ENCODE measurements at places on chromosomes 6 and 20.

- DNase-seq = peak; percentile 63
Measured at GRCh38 chr6:43247114-43247999, 4.1 kb downstream of the TTBK1 start.

GRCh38 chr6:73085443-73085871 lies 139.8 kb downstream of the KHDC1L start:
- no peak for DNase-seq

DNA sequence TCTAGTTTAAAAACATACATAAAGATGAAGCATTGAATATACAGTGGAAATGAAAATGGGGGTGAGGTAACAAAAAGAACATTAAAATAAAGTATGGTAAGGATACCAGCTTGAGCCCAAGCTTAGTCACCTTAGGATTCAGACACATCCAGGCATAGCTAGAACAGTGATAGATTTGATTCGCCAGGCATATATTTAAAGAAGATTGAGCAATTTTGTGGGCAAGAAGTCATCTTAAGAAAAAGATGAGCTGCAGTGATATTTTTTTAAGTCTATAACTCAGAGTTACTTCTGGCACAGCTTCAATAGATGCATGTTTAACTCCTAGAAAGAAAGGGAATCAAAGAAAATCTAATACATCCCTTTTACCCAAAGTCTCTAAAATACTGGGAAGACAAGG lies 97.9 kb downstream of the BMP5 start:
- DNase-seq = no peak

DNA sequence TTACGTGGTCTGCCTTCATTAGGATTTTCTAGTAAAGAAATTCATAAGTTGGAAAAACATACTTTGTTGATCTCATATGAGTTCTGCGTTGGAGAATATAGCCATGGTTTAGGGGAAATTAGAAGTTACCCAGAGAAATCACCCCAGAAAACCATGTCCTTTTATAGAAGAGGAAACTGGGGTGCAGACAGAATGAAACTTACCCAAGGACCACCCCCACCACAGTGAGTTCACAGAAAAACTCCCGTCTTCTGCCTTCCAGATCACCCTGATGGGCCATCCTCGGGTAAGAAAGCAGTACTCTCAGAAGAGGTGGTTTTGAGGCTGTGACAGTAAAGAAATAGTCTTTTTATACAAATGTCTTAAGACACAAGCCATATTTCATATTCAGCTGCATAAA lies 25.1 kb upstream of the MAFB start:
- no peak for DNase-seq

GRCh38 chr6:26251354-26252076 lies 113.5 kb upstream of the BTN3A2 start:
- DNase-seq = no peak

DNA sequence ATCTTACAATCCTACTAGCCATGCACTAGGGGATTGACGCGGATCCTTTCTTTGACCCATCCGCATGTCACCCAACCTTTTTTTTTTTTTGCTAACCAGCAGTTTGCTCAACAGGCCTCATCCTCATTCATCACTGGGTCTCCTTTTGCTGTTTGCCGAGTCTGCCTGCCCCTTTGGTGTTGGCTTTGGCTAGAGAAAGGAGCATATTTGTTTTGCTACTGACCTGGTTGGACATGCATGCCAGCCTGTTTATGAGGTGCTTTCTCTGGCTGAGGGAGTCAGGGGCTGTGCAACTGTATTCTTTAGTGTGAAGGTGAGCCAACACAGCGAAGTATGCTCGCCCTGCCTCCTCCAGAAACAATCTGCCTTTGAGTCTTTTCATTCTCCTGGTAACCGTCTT lies 40.2 kb downstream of the E2F3 start:
- DNase-seq = no peak

GRCh38 chr20:57658447-57658832 lies 38.2 kb upstream of the ZBP1 start:
- no peak for DNase-seq

DNA sequence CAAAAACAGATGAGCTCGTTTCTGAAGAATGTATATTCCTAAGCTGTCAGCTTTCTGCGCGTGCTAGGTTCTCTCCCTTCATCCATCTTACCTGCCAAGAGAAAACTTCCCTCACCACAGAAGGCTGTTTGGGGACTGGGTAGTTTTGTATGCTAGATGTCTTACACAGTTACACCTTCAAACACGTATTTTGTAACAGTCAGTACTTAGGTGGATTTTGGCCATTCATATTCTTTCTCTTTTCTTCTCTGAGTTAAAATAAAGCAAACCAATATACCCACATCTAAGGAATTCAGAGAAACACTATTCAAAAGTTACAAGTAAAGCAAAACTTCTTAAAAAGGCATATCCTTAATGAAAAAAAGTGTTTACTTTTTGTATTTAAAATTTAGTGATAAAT lies 35.6 kb upstream of the PRDM1 start:
- DNase-seq = no peak

GRCh38 chr6:23647045-23647444 lies 479.0 kb upstream of the NRSN1 start:
- no peak for DNase-seq

DNA sequence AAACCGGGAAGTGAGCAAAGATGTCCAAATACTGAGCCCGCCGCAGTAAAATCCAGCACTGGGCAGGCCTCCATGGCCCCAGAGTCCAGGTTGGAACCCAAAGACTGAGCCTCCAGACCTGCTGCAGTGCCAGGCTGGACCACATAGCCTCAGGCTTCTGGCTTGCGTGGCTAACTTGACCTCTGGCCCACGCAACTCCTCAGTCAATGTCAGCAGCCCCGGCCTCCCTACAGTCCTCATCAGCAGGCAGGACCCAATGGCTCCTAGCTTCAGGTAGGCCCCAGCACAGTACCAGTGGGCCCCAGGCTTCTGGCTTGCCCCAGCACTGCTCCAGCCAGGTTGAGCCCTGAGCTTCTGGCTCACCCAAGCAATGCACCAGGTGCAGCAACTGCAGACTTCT lies 245.1 kb upstream of the AFDN start:
- DNase-seq = no peak

DNA sequence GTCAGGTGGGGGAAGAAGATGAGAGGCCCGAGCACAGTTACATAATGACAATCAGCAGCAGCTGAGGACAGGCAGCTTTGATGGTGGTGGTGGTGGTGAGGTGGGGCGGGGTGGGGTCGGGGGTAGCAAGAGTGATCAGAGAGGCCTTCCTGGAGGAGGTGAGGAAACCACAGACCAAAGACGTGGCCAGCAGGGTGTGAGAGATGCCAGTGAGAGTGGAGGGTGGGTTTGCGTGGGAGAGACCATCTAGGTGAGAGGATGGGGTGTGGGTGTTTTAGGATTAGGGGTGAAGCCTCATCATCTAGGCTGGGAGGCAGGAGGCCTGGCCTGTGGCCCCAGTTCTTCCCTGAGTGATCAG lies 76.0 kb upstream of the TOX2 start:
- DNase-seq = no peak

- no peak for DNase-seq
Measured at GRCh38 chr6:34223381-34223955, 13.2 kb upstream of the HMGA1 start.

DNA sequence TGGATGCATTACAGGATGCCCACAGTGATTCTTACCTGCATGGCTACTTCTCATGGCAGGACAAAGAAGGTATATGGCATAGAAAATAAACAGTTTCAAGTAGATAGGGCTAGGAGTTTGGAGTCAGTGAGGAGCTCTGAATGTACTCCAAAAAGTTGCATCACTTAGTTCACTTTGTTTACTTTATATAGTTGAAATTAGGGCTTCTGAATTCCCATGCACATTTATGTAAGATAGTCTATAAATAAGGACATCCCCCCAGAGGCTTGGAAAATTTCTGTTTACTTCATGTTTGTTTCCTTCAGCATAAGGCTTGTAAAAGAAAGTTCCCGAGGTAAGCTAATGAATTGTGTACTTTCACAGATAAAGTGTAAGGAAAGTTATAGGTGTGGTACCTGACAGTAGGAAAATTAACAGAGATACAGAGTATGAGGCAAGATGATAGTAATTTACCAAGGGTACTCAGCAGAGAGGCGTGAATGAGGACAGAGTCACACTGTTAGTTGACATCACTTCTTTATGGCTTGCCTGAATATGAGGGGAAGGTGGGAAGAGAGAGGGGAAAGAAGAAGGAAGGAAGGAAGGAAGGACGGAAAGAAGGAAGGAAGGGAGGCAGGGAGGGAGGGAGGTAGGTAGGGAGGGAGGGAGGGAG lies 51.1 kb downstream of the ADTRP start:
- no peak for DNase-seq

- no peak for DNase-seq
Measured at GRCh38 chr6:13233106-13233505, 95.2 kb downstream of the TBC1D7 start.

- DNase-seq = no peak
Measured at GRCh38 chr20:63488315-63489251, 10.3 kb downstream of the EEF1A2 start.

- no peak for DNase-seq
Measured at GRCh38 chr6:157571269-157571668, 190.3 kb downstream of the ZDHHC14 start.

DNA sequence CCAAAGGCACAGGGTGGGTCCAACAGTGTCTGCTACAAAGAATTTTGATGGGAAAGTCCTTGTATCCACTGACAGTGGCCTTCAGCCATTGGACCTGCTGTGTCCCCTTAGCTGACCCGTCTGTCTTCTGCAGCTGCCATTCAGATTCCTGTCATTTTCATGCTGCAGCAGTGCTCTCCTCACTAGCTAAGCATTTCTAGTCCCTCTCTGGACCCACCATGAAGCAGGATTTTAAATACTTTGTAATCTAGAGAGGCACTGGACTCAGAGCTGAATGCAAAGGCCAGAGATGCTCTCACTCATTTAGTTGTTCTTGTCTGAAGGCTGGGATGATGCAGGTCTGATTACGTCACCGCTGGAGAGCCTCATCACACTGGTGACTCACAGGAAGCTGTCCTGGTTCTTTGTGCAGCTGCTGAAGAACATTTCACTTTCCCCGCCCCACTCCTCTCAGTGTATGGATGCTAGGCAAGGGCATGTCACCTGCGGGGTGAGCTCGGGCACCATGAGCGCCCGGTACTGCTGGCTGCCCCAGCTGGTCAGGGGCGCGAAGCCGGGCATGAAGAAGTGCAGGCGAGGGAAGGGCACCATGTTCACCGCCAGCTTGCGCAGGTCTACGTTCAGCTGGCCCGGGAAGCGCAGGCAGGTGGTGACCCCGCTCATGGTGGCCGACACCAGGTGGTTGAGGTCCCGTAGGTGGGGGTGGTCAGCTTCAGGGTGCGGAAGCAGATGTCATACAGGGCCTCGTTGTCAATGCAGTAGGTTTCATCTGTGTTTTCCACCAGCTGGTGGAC lies 19.4 kb upstream of the TUBB2A start:
- DNase-seq = no peak

GRCh38 chr6:47235964-47236760 lies 73.5 kb downstream of the TNFRSF21 start:
- no peak for DNase-seq

DNA sequence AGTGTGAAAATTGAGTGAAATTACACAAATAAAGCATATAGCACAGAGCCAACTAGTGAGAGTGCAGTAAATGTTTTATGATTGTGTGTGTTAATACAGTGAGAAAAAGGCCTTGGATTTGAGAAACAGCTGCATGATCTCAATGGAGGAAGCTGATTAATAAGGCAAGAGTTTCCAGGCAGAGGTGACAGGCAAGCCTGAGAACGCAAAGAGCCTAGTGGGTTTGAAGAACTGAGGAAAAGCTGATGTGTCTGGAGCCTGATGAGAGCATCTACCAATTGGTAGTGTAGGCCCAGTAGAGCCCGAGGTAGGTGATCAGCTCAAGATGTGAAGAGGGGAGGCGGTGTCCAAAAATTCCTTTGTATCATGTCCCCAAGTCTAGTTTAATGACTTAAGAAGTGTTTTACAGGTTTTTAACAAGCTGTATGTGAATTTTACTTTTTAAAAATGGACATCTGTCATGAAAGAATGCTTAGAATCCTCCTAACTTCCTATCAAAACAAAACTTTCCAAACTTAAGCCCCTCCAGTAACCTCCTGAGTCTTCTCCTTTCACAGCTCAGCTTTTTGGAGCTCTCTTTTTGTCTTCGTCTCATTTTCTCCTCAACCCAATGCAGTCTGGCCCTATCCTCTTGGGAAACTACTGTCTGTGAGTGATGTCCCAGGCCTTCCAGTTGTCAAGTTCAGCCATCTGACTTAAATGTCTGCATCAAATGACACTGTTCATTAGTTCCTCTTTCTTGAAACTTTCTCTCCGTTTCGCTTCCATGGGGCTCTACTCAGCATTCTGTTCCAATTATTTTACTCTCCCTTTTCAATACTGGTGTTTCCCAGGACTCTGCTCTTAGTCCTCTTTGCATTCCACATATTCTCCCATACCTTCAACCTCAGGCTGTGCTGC lies 1.2 kb downstream of the CDC40 start:
- DNase-seq = no peak

DNA sequence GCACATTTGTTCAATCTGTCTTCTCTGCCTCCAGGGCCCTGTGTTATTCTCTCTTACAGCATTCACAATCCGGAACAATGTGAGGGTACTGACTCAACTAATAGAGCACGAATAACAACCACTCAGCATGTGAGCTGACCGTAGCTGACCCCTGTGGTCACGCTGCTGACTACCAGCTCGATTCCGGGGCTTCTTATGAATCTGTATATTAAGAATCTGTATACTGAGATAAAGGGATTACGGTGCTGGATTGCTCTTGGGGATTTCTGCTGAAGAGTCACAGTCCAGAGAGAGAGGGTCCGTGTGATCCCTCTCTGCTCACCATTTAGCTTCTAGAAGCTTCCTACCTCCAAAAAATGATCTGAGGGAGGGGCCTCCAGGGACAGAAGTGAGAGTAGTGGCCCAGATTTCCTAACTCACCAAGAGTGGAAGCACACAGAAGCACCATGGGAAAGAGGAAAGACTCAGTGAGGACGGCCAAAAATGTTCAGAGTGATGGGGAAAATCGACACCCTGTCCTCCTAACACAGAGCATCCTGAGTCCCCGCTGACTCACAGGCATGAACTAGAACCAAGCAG lies 156.2 kb downstream of the THBS2 start:
- no peak for DNase-seq

DNA sequence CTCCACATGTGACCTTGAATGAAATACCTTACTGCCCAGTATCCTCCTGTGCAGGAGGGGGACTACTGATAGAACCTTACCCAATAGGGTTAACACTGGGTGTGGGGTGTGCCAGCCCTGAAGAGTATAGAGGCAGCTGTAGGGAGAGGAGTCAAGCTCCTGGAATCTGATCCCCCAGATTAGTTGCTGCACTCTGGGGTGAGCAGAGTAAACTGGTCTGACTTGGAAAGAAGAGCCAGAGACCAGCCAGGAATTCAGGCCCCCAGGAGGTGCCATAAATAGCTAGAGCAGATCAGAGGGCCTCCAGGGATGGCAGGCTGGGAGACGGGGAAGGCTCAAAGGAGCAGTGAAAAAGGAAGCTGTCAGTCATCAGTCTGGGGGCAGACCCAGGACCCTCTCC lies 3.5 kb upstream of the APOBEC2 start:
- no peak for DNase-seq
